ENCODE measurements at places on chromosomes 12 and 14.

GRCh38 chr12:45660330-45660729 lies 69.2 kb upstream of the ARID2 start:
- DNase-seq = no peak

DNA sequence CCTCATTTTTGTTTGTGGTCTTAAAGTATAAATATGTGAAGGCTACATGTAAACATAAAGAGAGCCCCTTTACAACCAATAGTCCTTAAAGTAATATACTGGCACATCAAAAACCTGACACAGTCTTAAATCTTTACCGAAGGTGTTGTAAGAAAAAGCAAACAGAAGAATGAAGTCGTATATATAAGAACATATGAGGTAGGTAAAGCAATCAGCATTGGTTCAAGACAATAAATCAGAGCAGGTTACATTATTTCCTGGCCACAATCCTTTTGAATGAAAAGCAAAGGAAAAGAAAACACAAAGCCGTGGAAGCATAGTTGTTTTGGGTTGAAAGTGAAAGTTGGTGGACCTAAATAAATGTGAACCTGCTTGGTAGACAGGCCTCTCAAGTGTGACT lies 183.7 kb upstream of the STXBP6 start:
- no peak for DNase-seq

DNA sequence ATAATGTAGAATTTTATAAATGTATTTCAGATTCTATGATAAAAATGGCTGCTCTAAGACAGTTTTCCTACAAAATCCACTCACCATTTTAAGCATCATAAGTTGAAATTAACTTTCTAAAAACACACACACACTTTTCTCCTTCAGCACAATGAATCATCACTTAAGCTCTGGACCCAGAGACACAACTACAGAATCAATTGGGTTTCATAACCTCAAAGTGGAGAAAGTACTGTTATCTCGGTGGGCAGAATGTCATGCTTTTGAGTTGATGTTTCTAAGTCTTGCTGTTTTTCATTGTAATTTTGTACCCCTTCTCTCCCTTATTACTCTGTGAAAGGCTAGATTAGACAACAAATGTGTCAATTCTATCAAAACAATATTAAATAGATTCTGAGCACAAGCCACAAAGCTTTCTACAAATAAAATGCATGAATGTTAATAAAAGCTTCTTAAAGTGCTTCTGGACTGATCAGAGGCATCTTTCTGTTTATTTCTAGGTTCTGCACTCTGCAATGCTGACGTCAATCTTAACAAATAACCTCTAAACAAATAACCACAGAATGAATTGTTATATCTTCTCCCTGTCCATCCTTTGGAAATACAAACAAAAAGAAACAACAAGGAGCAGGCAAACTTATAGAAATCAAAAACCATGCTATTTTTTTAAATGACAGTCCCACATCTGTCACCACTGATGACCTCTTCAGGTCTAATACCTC lies 8.2 kb downstream of the IPO8 start:
- DNase-seq = no peak

DNA sequence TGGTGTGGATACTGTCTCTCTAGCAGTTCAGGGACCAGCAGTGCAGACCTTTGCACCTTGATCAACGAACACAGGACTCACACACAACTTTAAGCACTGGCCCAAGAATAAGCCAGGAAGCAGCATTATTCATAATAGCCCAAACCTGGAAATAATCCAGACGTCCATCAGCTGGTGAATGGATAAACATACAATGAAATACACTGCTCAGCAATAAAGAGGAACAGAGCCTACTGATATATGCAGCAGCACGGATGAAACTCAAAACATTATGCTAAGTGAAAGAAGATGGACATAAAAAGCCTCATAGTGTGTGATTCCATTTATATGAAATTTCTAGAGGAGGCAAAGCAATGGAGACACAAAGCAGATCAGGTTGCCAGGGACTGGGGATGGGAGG lies 303.9 kb upstream of the FKBP4 start:
- DNase-seq = no peak

- no peak for DNase-seq
Measured at GRCh38 chr14:103318750-103319419, 15.2 kb upstream of the EIF5 start.

GRCh38 chr12:852864-853263 lies 96.6 kb downstream of the RAD52 start:
- no peak for DNase-seq

- no peak for DNase-seq
Measured at GRCh38 chr14:78690836-78691235, 520.7 kb downstream of the NRXN3 start.

DNA sequence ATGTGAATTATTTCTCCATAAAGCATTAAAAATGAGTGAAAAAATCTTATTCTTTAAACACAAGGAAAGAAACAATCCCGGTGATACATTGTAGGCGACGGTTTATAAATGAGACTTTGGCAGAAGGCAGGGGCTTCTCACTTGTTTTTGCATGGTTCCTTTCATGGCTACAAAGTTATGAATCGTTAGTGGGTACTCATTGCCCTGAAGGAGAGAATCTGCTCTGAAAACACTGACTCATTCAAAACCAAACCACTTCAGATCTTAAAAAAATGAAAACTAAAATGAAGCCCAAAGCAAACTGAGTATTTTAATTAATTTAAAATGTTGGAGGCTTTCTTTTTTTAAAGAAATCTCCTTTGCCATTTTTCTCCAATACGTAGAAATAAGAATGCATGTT lies 41.4 kb upstream of the AMIGO2 start:
- DNase-seq = no peak

GRCh38 chr14:59427653-59428580 lies 37.3 kb downstream of the GPR135 start:
- DNase-seq = no peak

DNA sequence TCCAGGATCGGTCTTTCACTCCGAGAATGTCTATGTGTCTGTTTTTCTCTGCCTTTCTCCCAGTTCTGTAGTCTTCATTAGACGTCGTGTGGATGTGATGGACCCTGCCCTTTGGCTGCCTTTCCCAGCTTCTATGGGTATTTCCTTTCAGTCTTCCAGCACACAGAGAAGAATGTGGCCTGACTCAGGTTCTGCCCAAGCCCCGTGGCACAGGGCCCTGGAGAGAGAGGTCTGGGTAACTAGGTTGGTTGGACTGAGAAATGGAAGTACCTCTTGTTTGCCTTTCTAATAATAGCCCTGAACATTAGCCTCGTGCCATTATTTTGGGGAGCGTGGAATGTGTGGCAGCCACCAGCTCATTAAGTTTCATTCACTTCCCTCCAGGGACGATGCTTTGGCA lies 3.8 kb downstream of the FOXJ2 start:
- DNase-seq = no peak

DNA sequence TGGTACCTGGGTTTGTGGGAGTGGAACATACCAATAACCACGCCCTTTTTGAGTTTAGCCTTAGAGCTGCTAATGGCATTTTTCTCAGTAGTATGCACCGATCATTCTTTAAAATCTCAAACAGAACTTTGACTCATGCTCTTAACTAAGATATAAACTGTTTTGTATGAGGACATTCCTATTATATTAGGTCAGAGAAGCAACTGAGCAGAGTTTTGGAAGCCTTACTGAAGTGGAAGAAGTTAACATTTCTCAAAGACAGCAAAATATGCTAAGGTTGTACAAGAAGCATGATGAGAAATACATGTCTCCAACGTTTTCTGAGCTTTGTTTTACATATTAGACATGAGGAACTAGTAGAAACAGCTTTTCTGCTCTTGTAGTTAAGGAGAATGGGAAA lies 819.2 kb downstream of the FSCB start:
- DNase-seq = no peak

- DNase-seq = no peak
Measured at GRCh38 chr14:82951171-82951570, 1417.5 kb upstream of the SEL1L start.

DNA sequence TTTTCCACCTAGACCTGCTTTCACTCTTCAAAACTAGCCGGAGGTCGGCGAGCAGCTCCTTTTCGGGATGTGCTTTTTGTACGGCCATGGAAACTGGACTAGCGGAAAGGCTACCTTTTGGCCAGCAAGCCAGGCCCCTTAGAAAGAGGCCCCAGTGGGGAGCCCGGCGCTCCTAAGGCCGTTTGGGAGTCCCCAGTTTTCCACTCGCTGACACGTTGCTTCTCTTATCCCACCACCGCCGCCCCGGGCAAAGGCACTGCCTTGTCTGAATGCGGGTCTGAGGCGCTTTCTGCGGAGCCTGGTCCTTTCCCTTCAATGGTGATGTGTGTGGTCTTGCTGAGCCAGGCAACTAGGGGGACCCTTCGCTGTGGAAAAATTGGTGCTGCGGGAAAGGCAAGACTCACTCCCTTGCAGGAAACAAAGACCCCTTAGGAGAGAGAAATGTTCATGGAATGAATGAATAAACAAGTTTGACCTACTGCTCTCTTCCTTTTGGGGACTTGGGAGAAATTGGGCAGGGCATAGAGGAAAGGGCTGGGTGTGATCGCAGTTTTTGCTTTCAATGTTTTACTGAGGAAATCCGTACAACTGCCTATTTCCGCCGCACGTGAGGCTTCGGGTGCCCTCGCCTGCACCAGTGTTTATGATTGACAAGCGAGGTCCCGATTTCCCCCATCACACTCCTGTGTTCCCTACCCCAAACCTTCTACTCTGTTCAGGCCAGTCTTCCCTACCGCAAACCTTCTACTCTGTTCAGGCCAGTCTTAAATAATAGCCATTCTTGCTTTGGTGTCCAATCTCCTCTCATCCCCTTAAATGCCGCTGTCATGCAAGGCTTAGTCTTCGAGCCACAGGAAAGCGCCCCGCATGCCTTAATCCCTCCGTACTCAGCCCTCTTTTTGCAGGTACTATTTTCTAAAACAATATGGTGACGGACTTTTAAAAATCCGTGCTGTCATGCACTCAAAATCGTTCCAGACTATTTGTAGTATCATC lies 1.0 kb upstream of the SLC38A2 start:
- DNase-seq = peak; percentile 50

DNA sequence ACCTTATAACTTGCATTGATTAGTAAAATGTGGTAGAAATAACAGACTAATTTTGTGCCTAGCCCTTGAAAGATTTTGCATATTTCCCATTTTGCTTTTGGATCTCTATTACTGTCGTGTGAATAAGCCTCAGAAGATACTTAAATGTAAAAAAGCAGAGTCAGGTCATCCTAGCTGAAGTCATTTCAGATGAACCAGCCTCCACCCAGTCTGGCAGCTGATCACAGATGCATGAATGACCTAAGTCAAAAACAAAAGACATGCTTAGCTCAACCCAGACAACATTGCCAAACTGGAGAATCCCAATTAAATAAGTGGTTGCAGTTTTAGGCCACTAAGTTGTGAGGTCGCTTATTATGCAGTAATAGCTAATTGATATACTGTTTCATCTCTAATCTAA lies 349.9 kb downstream of the C12orf50 start:
- no peak for DNase-seq

DNA sequence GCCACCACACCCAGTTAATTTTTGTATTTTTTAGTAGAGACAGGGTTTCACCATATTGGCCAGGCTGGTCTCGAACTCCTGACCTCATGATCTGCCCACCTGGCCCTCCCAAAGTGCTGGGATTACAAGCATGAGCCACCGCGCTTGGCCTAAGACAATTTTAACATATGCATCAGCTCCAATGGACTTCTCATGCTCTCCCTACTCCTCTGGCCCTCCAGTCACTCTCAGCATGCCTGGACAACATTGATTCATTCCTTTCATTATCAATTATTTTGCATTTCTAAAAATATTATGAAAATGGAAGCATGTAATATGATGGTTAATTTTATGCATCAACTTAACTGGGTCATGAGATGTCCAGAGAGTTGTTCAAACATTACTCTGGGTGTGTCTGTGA lies 469.1 kb upstream of the TMEM132C start:
- DNase-seq = no peak

DNA sequence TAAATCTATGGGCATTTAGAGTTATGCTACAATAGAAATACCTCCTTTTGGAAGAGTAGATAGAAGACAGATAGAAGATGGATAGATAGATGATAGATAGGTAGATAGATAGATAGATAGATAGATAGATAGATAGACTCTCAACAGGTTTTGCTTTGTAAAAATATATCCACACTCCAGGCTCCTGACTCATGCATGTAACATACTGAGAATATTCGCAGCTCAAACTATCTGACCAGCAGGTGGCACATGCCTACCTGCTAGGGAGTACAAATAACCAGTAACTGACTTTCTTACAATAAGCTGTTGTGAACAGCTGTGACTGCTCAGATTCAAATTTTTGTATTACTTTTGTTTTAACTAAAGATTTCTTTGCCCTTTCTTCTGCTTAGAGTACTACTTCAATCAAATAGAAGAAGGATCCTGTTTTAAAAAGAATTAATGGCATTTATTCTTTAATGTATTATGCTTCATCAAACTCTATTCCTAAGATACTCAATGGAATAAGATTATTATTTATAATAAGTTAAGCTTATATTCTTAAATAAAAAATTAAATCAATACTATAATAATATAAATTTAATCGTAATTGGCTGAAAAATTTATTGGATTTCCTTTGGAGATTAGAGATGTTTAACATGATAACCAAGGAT lies 15.8 kb upstream of the CPNE8 start:
- no peak for DNase-seq

DNA sequence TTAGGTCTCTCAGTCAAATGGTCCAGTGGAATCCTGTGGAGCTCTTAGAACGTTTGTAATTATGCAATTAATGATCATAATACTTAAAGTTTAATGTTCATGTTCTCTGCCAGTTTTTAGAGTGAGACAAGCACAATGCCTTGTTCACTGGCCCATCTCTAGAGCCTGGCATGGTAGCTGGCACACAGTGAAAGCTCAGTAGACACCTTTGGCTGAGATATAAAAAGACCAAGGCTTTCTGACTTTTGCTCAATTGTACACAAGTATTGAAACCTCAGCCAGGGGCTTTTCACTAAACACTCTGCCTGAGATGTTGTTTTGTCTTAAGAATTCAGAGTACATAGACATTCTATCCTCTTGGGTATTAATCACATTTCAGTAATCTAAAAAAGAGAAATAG lies 241.8 kb upstream of the ATP2B1 start:
- DNase-seq = no peak

GRCh38 chr14:95026851-95027463 lies 130.4 kb downstream of the DICER1 start:
- no peak for DNase-seq

GRCh38 chr12:39372929-39373328 lies 70.0 kb downstream of the KIF21A start:
- no peak for DNase-seq

- DNase-seq = no peak
Measured at GRCh38 chr14:53161758-53162435, 8.8 kb upstream of the DDHD1 start.

GRCh38 chr14:90293766-90294730 lies 37.7 kb downstream of the NRDE2 start:
- no peak for DNase-seq

DNA sequence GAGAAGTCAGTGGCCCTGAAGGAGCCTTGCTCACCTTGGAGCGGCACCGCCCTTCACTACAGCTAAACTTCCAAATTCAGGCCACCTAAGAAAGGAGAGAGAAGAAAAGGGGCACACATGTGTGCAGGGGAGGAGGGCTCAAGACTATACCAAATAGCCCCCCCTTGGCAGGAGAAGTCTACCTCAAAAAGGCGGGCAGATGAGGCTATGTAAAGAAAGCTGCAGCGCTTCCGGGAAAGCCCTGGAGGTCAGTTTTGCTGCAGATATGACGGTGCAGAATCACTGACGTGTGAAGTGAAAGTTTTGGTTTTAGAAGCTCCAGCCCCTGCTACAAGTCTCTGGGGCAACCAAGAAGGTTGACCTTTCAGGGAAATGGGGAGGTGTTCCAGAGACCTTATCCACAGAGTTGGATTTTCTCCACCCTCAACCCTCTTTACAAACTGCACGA lies 48.2 kb upstream of the PNMA1 start:
- DNase-seq = no peak

GRCh38 chr12:102204025-102204424 lies 6.4 kb upstream of the PMCH start:
- no peak for DNase-seq

Measured in bone marrow (tissue), 2 donors.